ENCODE measurements at places on chromosomes 4 and X.
A peak's percentile ranks its signal among the peaks of the same experiment; 100 is the strongest.

GRCh38 chr4:65918212-65918611, 247.9 kb upstream of the EPHA5 start:
- no peak overlapping the region for H3K27ac ChIP-seq
- no peaks in the 10 kb centered on the region for H3K36me3 ChIP-seq
- no peak for DNase-seq
- H3K27me3 ChIP-seq: no peaks in the 10 kb centered on the region

- no peaks in the 10 kb centered on the region for H3K27me3 ChIP-seq
- H3K4me3 ChIP-seq: no peak overlapping the region
- H3K36me3 ChIP-seq: no peaks in the 10 kb centered on the region
- H3K4me1 ChIP-seq: no peaks in the 10 kb centered on the region
Observed at GRCh38 chr4:59671037-59671436, 1529.1 kb upstream of the ADGRL3 start.

GRCh38 chrX:155995321-155995875, 2.1 kb upstream of the IL9R start:
- H3K4me1 ChIP-seq: no peaks in the 10 kb centered on the region
- no peak overlapping the region for H3K4me3 ChIP-seq
- no peak overlapping the region for H3K27ac ChIP-seq
- H3K36me3 ChIP-seq: no peaks in the 10 kb centered on the region
- H3K27me3 ChIP-seq: no peaks in the 10 kb centered on the region

GRCh38 chrX:17769701-17770269, 32.5 kb downstream of the SCML1 start:
- H3K27me3 ChIP-seq: no peaks in the 10 kb centered on the region
- H3K4me1 ChIP-seq: no peaks in the 10 kb centered on the region
- no peak overlapping the region for H3K4me3 ChIP-seq
- no peak for DNase-seq
- no peaks in the 10 kb centered on the region for H3K36me3 ChIP-seq
- no peak overlapping the region for H3K27ac ChIP-seq

DNA sequence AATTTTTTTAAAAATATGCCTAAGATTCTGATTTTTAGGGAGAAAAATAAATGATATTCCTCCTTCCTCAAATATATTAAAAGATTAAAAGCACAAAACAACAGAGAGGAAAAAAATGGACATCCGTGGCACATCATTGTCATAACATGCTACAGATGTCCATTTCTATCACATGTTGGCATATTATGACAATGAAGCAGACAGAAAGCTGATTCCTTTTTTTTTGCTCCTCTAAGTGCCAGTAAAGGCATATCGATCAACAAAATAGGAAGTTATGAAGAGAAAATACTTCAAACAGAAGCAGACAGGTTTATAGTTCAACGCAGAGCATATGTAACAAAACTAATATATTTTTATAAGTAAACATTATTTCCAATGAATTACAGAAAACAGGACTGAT, 11.2 kb downstream of the KLHL8 start:
- H3K27me3 ChIP-seq: no peaks in the 10 kb centered on the region
- H3K27ac ChIP-seq: no peak overlapping the region
- no peaks in the 10 kb centered on the region for H3K4me1 ChIP-seq
- H3K36me3 ChIP-seq: peaks cover 13% of the 10 kb centered on the region

DNA sequence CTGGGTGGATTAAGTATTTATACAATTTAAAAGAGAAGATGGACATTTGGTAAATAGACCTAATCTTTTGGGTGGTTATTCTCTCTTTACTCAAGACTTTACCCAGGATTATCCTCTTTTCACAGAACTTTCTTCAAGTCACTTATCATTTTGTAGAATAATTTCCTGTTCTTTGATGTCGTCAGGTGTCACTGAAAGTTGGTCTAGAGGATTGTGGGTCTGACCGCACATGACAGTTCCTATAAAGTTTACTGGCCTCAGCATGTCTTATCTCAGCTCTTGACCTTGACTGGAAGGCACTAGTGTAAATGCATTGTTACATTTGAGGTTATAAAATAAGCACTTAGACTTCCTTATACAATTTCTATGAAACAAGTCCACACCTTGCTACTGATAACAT, 139.9 kb upstream of the SLC4A4 start:
- H3K27me3 ChIP-seq: no peaks in the 10 kb centered on the region
- H3K36me3 ChIP-seq: peaks cover 8% of the 10 kb centered on the region
- no peak overlapping the region for H3K4me3 ChIP-seq
- peaks cover 54% of the 10 kb centered on the region for H3K4me1 ChIP-seq
- H3K27ac ChIP-seq: no peak overlapping the region
- DNase-seq: no peak

- no peak overlapping the region for H3K4me3 ChIP-seq
- peaks cover 34% of the 10 kb centered on the region for H3K36me3 ChIP-seq
Observed at GRCh38 chr4:121677524-121677923, 19.3 kb downstream of the ANXA5 start.

GRCh38 chr4:146232131-146232722, 17.9 kb downstream of the REELD1 start:
- no peaks in the 10 kb centered on the region for H3K36me3 ChIP-seq
- no peak overlapping the region for H3K27ac ChIP-seq
- H3K27me3 ChIP-seq: peaks cover 4% of the 10 kb centered on the region
- H3K4me1 ChIP-seq: no peaks in the 10 kb centered on the region
- no peak overlapping the region for H3K4me3 ChIP-seq

DNA sequence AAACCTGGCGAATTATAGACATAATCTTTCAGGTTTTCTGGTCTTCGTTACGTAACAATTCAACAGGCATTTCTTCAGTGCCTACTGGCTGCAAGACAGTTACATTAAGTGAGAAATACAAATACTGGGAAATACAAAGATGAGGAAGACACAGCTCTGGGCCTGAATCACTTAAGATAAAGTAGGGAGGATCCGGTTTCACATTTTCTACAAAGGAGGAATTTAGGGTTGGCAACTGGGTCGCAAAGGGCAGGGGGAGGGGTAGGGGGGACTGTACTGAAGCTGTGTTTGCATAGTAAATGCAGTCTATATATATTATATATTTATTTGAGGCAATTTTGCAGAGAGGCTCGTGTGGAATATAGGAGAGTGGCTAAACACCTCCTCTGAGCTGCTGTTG, 107.4 kb downstream of the MAML3 start:
- H3K27me3 ChIP-seq: no peaks in the 10 kb centered on the region
- H3K4me1 ChIP-seq: peaks cover 45% of the 10 kb centered on the region

DNA sequence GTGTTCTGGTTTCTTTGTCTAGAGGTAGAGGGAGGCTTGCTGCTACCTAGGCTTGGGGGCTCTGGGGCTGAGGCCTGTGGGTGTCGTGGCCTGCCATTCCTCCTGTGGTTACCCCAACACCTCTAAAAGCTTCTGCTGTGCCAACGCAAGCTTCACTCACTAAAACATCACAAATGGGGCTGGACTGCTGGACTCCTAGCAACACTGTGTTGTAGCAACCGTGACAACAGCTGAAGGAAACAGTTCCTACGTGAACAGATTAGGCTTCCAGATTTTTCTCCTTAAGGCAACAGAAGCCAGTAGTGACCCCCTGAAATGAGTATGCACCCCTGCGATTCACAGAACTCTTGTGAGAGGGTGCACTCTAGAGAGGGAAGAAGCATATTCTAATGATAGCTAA, 138.3 kb upstream of the TEX13D start:
- no peak overlapping the region for H3K4me3 ChIP-seq
- H3K27ac ChIP-seq: peak overlapping the region; percentile 27
- no peaks in the 10 kb centered on the region for H3K4me1 ChIP-seq
- no peaks in the 10 kb centered on the region for H3K36me3 ChIP-seq

- no peaks in the 10 kb centered on the region for H3K4me1 ChIP-seq
- H3K27ac ChIP-seq: no peak overlapping the region
- no peaks in the 10 kb centered on the region for H3K27me3 ChIP-seq
- H3K4me3 ChIP-seq: no peak overlapping the region
- no peak for DNase-seq
Observed at GRCh38 chr4:29372971-29373370, 1347.2 kb upstream of the PCDH7 start.

DNA sequence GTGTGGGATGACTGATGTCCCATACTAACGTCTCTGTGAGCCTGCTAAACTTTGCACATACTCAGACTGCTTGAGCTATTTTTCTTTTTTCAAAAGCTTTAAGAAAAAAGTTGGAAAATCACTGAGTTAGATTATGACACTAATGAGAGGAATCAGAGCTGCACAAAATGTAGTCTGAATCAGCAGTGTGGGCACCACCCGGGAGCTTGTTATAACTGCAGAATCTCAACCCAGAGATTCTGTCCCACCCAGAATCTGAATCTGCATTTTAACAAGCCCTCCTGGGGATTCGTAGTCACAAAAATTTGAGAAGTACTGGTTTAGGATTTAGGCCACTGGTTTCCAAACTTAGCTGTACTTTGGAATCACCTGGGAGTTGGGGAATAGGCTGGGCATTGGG, 102.1 kb upstream of the MID1IP1 start:
- no peaks in the 10 kb centered on the region for H3K36me3 ChIP-seq
- no peak overlapping the region for H3K27ac ChIP-seq
- H3K4me1 ChIP-seq: peaks cover 2% of the 10 kb centered on the region
- DNase-seq: no peak

- peaks cover 1% of the 10 kb centered on the region for H3K36me3 ChIP-seq
- no peak overlapping the region for H3K27ac ChIP-seq
- H3K4me3 ChIP-seq: no peak overlapping the region
Observed at GRCh38 chr4:98519268-98519977, 139.0 kb downstream of the TSPAN5 start.

DNA sequence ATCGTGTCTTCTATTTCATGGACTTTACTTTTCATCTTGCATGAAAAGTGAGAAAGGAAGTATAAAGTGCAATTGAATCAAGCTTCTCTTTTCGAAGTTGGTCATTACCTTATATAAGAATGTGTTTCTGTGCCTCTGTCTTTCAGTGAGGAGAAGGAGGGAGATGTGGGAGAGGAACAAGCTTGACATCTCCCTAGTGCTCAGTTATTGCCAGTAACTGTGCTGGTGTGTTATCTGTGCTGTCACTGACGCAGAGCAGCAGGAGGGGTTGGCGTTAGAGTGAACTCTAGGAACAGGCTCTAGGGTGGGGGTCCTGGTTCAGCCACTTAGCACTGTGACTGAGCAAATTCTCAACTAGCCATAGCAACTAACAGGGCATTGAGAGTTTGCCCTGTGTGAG, 34.0 kb upstream of the TBC1D9 start:
- no peaks in the 10 kb centered on the region for H3K27me3 ChIP-seq
- H3K4me1 ChIP-seq: peaks cover 8% of the 10 kb centered on the region
- no peaks in the 10 kb centered on the region for H3K36me3 ChIP-seq
- H3K27ac ChIP-seq: peak overlapping the region; percentile 9
- H3K4me3 ChIP-seq: no peak overlapping the region

GRCh38 chrX:120213438-120214265, 37.0 kb upstream of the ZBTB33 start:
- H3K4me3 ChIP-seq: no peak overlapping the region
- DNase-seq: peak; percentile 38
- H3K27me3 ChIP-seq: no peaks in the 10 kb centered on the region
- peaks cover 5% of the 10 kb centered on the region for H3K36me3 ChIP-seq
- no peak overlapping the region for H3K27ac ChIP-seq
- H3K4me1 ChIP-seq: peaks cover 3% of the 10 kb centered on the region

GRCh38 chr4:148053298-148054003, 321.6 kb downstream of the ARHGAP10 start:
- no peaks in the 10 kb centered on the region for H3K36me3 ChIP-seq
- H3K27ac ChIP-seq: no peak overlapping the region
- no peaks in the 10 kb centered on the region for H3K27me3 ChIP-seq
- peaks cover 5% of the 10 kb centered on the region for H3K4me1 ChIP-seq
- no peak overlapping the region for H3K4me3 ChIP-seq

- H3K4me1 ChIP-seq: peaks cover under 1% of the 10 kb centered on the region
- H3K27ac ChIP-seq: no peak overlapping the region
- no peak for DNase-seq
- peaks cover 13% of the 10 kb centered on the region for H3K27me3 ChIP-seq
- no peak overlapping the region for H3K4me3 ChIP-seq
Observed at GRCh38 chrX:25156323-25156722, 140.6 kb upstream of the ARX start.

DNA sequence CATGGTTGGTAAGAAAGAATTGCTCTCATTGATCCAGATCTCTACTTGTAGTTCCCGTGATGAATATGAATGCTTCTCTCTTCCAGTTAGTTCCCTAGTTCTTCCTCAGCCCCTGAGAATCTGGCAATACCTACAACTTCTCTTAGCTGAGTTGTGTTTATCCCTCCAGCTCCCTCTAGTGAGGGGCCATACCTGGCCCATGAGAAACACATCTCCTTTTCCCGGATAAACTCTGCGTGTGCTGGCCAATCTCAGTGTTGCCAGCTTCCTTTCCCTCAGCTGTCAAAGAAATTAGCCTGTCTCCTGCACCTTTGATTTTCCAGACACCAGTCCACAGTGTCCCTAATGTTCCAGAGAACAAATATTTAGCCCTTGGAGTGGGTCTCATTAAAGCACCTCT, 5.7 kb downstream of the CBLL2 start:
- H3K36me3 ChIP-seq: no peaks in the 10 kb centered on the region
- no peak for DNase-seq
- H3K4me1 ChIP-seq: no peaks in the 10 kb centered on the region
- H3K4me3 ChIP-seq: no peak overlapping the region
- H3K27ac ChIP-seq: no peak overlapping the region

DNA sequence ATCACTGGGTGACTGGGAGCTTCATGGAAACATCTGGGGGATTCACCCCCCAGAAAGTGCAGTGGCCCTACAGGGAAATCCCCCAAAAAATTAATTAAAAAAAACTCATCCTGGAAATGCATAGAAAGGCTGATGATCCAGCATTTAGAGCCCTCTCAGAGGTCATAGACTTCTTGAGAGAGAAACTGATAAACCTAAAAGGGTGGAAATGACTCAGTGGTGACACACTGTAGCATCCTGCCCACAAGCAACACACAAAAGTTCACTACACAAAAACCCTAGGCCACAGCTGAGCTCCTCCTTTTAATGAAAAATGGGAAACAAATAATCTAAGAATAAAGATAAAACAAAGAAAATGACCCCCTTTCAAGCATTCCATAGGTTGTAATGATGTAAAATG, 911.5 kb downstream of the GLUD2 start:
- H3K27me3 ChIP-seq: no peaks in the 10 kb centered on the region
- no peak overlapping the region for H3K27ac ChIP-seq
- no peak overlapping the region for H3K4me3 ChIP-seq
- no peaks in the 10 kb centered on the region for H3K36me3 ChIP-seq

DNA sequence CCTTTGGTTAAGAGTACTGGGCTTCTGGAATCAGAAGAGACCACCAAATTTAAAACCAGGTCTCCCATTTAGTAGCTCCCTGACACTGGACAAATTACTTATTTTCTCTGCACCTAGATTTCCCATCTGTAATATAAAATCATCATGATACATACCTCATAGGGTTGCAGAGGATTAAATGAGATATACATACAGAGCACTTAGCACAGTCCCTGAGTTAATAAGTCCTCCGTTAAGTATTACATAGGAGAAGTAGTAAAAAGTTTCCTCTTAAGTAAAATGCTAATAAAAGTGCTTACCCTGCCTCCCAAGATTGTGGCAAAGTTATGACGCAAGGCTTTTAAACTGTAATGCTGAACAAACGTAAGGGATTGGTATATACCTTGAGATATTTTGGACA, 539 bp upstream of the CHIC1 start:
- H3K4me3 ChIP-seq: peak overlapping the region; percentile 98
- peak overlapping the region; percentile 92 for H3K27ac ChIP-seq
- peaks cover 2% of the 10 kb centered on the region for H3K4me1 ChIP-seq
- H3K36me3 ChIP-seq: no peaks in the 10 kb centered on the region
- H3K27me3 ChIP-seq: no peaks in the 10 kb centered on the region

GRCh38 chr4:108527723-108528122, 92.7 kb upstream of the RPL34 start:
- H3K27me3 ChIP-seq: peaks cover 12% of the 10 kb centered on the region
- no peak for DNase-seq
- H3K27ac ChIP-seq: no peak overlapping the region

GRCh38 chrX:124098089-124098488, 136.6 kb downstream of the STAG2 start:
- H3K4me3 ChIP-seq: no peak overlapping the region
- no peak overlapping the region for H3K27ac ChIP-seq
- H3K27me3 ChIP-seq: no peaks in the 10 kb centered on the region
- peaks cover 13% of the 10 kb centered on the region for H3K36me3 ChIP-seq
- DNase-seq: no peak

Data from progenitor cell of endocrine pancreas (in vitro differentiated cells).